ENCODE measurements at places on chromosomes 3 and 15.

DNA sequence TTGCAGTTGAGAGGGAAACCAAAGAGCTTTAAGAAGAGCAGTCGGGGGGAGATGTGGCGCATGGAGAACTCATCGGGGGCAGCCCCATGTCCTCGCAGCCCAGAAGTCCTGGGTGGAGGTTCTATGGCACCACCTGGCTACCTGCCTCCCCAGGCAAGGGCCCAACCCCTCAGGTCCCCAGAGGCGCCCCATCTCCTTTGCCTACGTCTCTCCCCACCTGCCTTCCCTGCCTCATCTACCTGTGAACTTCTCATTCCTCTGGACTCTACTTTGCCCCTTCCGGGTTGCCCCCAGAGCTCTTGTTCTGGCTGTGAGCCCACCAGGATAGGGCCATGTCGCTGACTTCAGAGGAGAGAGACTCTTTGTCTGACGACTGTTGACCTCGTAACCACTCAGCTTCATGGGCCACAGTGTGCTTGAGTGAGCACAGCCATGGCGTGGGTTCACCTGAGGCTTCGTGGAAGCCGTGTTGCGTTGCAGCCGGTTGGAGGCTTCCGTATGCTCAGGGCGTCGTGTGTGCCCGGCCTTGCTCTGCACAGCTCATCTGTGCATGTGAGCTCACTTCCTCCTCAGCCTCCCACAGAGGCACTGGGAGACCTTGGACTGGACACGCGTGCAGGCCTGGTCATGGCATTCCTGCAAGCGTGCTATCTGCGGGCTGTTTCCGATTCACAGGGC, 13.4 kb downstream of the APBA2 start:
- no peak for DNase-seq

DNA sequence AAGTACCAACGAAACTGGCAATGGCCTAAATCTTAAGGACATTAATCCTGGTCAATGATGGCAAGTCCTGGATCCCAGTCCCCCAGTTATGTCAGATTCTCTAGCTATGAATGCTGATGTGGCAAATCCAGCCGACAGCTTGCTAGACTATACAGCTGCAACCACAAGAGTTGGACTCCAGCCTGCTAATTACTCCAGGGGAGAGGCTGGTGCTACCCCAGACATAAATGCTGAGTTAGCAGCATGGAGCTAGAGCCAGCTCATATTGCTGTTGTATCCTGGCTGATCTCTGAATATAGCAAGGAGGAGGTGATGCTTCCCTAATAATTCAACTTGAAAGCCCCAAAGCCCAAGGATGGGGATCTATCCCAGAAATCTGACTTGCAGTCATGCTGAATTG, 207.1 kb downstream of the LRRN1 start:
- DNase-seq: no peak

DNA sequence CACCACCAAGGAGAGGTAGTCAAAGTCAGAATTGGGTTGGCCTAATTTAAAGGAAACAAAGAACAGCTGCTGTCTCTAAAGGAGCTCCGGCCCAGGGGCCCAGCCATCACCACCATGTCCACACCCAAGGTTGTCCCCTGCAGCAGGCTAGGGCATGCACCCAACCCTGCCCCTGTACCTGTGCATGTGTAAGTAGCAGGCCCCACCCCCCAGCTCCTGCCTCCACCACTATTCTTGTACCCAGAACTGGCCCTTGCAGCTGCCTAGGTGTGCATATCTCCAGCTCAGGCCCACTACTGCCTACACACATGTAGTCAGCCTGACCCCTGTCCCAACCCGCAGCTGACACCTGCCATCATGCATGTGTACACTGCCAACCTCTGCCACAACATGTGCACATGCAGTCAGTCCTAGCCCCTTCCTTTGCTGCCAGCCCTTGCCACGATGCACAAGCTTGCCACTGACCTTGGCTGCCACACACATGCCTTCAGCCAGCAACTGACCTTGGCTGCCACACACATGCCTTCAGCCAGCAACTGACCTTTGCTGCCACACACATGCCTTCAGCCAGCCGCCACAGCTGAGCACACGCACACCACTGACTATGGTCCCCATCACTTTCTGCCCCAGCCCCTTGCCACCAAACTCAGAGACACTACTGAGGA, 39.7 kb downstream of the FGF12 start:
- DNase-seq: no peak

DNA sequence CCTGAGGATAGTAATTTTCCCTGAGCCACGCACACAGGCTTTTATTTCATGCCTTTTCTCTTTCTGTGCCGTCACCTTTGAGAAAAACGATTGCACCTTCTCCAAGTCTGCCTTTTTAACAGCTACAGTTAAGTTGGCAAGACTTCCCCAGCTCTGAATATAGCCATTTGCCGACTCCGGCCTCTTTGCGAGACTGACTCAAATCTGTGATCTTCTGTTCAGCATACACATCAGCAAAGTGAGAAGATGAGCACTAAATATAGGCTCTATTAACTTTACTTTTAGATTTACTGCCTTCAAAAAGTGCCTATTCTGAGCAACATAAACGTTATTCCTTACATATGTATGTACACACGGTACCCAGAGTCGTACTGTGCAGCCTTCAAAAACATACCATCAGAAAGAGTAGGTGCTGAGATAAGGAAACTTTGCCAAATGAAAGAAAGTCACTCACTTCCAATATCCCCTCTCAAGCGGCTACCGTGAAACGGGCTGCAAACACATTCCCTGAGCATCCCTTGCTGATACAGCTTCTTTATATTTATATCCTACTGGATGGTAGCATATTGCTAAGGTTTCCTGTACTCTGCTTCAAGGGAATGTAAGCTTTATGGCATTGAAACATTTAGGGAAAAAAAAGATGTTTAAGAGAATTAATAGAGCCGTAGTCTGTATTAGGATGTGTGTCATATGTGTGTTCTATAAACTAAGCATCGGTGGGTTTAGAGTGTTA, 283.3 kb upstream of the TPRG1 start:
- DNase-seq: no peak

DNA sequence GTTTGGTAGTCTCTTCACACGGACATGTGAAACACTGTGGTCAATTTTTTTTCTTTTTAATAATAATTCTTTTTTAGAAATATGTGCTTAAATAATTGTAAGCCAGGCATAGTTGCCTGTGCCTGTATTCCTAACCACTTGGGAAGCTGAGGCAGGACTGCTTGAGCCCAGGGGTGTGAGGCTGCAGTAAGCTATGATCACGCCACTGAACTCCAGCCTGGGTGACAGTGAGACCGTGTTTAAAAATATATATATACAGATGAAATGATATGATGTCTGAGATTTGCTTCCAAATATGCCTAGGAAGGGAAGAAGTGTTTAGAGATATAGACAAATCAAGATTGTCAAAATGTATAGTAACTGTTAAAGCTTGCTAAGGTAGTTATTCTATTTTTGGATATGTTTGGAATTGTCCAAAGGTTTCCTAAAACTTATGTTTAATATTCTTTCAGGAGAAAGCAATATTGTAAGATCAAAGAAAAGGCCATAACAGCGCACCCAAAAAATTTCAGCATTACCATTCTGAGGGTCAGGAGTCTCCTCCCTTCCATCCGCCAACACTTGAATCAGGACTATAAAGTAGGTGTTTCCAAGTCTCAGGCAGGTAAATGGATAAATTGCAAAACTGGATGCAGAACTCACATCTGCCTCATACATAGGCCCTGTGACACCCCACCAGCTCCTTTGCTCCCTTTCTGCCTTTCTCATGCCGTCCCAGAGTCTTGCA, 532 bp upstream of the SELENOT start:
- no peak for DNase-seq

DNA sequence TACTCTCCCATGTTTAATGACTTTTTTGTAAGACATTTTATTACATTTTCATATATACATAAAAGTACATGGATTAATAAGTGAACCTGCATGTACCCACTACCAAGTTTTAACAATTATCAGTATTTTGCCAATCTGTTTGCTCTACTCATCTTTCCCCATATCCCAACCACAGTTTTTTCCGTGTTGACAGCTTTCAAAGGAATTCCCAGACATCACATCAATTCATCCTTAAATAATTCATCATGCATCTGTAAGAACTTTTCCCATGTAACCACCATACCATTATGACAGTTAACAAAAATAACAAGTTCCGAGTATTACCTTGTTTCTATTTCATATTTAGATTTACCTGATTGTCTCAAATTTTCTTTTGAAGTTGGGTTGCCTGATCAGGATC, 436.7 kb downstream of the PDCD6IP start:
- DNase-seq: no peak

DNA sequence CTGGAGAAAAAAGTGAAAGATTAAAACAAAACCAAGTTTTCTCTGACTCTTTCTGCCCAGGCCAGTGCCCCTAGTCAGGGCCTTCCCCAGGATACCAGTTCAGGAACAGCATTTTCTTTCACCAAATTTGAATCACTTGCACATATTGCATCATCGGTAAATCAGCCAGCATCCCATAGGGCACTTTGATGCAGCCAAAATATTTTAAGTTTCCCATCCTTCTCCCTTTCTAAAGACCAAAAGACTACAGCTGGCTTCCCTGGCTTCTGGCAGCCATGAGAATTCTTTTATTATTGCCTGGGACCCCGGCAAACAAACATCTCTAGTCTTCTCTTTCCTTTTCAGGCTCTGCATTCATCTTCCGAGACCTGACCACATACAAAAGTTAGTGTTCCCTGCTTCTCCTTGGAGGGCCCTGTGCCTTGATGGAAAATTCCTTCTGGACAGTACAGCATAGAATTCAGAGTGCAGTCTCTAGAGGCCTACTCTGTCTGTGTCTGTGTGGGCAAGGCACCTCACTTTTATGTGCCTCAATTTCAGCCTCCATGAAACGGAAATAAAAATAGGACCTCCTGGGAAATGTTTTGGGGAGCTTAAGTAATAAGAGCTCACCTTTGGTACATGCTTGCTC, 348.0 kb downstream of the VPS13C start:
- no peak for DNase-seq

DNA sequence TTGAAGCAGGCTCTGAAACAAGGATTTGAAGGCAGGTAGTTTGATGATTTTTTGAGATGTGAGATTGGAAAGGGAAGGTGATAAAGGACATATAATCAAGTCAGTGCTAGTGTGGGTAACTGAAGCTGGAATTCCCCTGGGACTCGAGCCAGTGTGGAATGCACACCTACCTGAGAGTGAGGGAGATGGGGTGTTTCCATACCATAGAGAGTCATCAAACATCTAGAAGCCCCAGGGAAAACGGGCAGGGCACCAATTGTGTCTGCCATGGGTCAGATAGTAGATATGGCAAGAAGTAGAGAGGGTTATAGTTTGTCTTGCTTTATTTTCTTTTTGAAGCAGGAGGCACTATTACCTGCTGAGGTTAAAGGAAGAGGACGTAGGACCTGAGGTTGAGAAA, 120.0 kb downstream of the SSR3 start:
- no peak for DNase-seq

- DNase-seq: no peak
Measured at GRCh38 chr3:28586325-28586724, 237.7 kb upstream of the AZI2 start.

DNA sequence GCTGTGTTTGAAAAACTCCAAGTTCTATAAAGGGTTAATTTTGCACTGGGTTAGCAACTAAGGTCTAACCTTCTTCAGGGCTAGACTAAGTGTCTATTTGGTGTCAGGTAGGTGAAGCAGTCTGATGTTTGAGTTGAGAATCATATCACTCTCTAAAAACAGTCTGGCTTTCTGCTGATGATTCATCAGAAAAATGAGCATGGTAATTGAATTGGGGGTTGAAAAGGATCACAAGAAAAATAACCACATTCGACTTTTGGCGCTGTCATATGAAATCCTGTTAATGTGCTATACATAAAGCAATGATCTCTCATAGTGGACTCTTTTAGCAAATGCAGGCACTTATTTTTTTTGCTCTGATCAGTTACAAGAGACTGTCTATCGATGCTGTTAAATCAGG, 242.2 kb upstream of the AZI2 start:
- DNase-seq: no peak

DNA sequence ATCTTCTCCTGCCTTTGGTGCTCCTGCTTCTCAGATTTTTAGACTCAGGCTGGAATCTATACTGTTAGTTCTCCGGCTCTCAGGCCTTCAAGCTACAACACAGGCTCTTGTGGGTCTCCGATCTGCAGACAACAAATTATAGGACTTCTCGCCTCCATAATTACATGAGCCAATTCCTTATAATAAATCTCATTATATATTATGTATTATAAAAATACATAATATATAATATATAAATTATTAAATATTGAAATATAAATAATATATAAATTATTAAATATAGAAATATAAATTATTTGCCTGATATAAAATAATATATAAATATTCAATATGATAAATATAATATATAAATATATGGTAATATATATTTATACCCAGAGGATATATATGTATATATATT, 1214.0 kb downstream of the ROBO2 start:
- DNase-seq: no peak

GRCh38 chr3:149243540-149243939, 21.9 kb upstream of the CP start:
- no peak for DNase-seq

DNA sequence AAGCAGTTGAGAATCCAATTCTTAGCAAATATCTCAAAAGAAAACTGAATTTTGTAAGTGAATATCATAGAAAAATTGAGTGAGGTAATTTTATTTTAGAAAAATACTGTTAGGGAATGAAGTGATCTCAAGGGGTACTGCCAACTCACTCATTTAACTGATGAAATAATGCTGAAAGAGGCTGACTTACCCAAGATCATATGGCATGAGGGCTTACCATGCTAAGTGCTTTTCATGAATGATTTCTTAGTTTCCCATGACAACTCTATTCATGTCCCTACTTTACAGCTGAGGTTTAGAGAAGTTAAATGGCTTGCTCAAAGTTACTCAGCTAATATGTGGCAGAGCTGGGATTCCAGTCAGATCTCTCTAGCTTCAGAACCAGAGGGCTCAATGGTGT, 30.6 kb downstream of the CCDC14 start:
- DNase-seq: no peak

GRCh38 chr3:16848007-16848406, 36.7 kb upstream of the PLCL2 start:
- no peak for DNase-seq

DNA sequence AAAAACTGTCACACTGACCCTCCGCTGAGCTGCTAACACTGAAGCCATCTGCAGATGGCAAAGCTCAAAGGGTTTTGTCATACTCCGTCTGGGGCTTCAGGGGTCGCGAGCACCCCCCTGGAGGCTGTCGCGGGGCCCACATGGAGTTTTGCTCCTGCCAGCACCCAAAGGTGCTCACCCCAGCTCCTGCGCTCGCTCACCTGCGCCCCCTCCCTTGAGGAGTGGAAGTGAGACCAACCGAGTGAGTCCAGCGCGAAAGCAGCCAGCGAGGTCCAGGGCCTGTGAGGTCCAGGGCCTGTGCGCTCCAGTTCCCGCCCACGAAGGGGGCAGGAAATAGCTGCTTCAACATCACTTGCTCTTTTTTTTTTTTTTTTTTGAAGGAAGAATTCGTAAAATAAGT, 208.5 kb downstream of the ROBO2 start:
- no peak for DNase-seq

- no peak for DNase-seq
Measured at GRCh38 chr15:64096668-64097384, 1.0 kb downstream of the SNX1 start.

- DNase-seq: no peak
Measured at GRCh38 chr3:15521573-15521965, at the start of gene COLQ. Gene COLQ, minus strand, starts transcription at chr3:15521706. Its CDS starts 81 bp downstream, at chr3:15521625.

- no peak for DNase-seq
Measured at GRCh38 chr3:15476378-15476777, 45.1 kb downstream of the COLQ start.

- no peak for DNase-seq
Measured at GRCh38 chr15:100922192-100923040, 3.3 kb downstream of the LRRK1 start.

Data from brain pericyte (primary cell).